ENCODE measurements at places on chromosomes 11 and 22. TPM values are rescaled to one million over a fixed set of nuclear protein-coding genes. Genes with fewer than 3 reads are reported as not detected.

Gene ZNF214
- 10.9 TPM for polyA plus RNA-seq

Gene RBM4
- 250 TPM for polyA plus RNA-seq

Gene KCNA4
- 2.7 TPM for polyA plus RNA-seq

Gene SPTY2D1
- polyA plus RNA-seq: 29.2 TPM

Gene SLC22A12
- polyA plus RNA-seq: 0.08 TPM

Gene MYOD1
- polyA plus RNA-seq: not detected

DNA sequence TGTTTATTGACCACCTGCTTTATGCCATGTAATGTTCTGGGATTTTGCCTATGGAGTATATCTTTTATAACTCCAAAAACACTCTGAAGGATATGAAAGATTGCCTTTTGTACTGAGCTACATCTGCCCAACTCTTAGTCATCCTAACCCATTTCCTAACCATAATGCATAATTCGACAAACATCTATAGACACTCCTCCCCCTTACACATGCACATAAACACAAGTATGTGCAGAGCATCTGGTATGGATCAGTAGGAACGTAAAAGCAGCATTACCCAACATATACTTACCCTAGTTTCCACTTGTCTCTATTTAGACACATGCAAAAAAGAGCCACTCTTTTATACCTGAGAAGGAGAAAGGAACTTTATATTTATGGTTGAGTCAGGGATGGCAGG lies 272.8 kb downstream of the FAM76B start:
- DNase-seq: no peak

GRCh38 chr22:37175414-37176281 lies 12.4 kb downstream of the C1QTNF6 start:
- DNase-seq: no peak

DNA sequence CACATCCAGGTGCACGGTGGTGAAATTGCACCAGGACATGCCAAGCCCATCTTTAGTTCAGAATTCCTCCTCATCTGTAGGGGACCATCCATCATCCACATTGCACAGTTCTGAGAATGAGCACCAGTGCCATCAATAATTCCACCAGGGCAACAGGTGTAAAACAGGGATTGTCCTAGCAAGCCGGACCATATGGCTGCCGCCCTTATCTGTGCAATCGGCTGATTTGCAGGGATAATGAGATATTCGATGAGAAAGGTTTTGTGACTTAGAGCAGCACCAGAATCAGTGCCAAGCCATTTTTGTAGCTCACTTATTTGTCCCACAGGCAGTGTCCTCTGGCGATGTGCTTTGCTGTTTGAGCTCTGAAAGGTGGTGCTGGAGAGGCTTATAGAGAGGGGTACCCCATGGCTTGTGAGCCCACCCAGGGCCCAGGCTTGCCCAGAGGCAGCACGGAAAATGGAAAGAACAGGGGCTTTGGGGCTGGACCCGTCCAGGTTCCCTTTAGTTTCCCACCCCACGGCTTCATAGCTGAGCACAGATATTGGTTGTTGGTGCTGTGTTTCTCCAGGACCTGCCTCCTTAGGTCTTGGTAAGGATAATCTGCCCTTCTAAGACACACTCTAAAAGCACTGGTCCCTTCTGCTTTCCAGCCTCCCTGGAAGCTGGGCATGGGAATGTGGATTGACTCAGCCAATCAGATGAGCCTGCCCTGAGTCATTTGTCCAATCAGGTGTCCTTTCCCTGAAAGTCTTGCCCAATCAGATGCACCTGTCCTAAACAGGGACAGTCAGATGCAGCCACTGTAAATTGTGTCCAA lies 84.0 kb upstream of the SHANK2 start:
- DNase-seq: no peak

DNA sequence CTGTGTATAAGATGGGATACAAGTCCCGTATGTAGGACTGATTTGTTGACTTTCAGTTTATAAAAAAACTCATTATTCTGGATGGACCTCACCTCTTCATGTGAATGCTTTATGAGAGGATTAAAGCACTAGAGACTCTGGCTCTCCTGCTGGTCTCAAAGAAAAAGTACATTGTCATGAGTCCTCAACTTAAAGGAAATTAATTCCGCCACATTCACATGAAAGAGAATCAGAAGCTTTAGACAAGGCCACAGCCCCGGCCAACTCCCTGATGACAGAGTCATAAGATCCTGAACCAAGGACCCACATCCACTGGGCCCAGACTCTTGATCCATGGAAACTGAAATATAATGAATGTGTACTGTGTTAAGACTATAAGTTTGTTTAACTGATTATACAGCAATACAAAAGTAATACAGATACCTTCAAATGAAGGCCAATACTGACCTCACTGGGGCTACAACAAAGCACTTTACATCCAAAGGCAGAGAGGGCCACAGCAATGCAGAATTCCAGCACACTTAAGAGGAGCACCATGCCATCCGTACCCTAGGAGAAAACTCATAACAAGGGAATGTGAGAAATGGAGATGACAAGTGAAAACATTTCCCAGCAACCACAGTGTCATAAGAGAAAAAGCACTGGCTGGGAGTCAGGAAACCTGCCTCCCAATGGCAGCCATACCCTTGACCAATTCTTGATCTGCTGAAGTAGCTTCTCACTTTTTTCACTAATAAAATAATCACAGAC lies 25.4 kb upstream of the MS4A6A start:
- DNase-seq: no peak

DNA sequence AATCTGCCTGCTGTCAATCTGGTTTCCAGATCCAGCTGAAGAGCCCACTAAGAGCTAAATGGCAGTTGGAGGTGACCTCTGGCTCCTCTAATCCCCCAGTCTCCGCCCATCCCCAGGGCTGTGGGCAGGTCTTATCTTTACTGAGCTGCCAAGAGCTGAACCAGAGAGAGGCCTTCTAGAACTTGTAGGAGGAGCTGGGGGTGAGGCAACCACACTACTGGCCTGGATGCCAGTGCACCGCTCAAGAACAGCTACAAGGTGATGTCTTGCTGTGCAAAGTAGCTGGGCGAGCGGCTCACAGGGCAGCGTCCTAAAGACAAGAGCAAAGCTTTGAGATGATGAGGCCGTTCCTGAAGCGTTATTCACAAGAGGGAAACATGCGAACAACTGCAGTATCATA lies 374.6 kb downstream of the CTTN start:
- DNase-seq: no peak

GRCh38 chr11:77471558-77472193 lies 2.2 kb downstream of the PAK1 start:
- no peak for DNase-seq

DNA sequence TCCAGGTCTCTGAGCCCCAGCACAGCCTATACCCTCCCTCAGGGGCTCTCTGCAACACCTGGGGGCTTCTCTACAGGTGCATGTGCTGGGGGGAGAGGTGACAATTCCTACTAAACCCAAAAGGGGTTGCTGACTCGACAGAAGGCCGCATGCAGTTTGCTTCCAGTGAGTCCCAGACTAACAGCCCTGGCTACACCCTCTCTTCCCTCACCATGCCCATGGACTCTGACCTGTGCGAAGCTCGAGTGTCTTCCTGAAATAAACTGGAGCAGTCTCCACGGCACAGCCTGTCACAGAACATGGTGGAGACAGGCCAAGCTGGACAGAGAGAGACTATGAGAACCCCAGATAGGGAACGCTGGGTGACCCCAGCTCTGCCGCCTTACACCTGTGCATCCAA lies 16.6 kb downstream of the PLEKHA7 start:
- no peak for DNase-seq

GRCh38 chr11:123241874-123242543 lies 47.0 kb upstream of the CLMP start:
- no peak for DNase-seq

DNA sequence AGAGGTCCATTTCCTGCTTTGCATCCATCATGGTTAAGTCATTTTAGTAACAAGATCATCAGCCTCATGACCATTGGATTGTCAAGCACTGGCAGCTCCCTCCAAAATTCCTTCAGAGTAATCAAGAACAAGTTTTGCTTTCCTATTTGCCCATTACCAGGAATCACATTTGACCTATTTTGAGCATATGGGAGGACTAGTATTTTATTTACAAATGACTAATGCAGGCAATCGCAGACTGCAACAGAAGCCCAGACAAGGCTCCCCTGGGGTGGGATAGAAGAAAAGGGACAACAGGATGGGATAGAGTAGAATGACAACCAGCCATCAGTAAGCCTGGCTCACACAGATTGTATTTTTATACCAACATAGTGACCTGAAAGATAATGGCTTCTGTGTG lies 9.1 kb downstream of the MMP10 start:
- DNase-seq: no peak

DNA sequence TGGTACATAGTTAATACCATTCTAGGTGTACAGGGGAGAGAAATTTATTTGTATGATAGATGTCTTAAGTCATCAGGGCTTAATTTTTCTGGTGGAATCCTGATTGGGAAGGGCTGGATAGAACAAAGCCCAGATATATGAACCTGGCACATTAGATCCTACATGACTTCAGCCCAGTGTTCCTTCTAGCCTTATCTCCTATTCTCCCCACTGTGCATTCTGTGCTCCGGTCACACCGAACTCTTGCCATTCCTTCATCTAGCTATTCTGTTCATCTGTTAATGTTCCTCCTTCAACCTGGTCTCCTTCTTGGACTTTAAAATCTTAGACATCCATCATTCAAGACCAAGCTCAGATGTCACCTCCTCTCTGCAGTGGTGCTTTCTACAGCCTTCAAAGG lies 68.9 kb upstream of the EED start:
- no peak for DNase-seq

DNA sequence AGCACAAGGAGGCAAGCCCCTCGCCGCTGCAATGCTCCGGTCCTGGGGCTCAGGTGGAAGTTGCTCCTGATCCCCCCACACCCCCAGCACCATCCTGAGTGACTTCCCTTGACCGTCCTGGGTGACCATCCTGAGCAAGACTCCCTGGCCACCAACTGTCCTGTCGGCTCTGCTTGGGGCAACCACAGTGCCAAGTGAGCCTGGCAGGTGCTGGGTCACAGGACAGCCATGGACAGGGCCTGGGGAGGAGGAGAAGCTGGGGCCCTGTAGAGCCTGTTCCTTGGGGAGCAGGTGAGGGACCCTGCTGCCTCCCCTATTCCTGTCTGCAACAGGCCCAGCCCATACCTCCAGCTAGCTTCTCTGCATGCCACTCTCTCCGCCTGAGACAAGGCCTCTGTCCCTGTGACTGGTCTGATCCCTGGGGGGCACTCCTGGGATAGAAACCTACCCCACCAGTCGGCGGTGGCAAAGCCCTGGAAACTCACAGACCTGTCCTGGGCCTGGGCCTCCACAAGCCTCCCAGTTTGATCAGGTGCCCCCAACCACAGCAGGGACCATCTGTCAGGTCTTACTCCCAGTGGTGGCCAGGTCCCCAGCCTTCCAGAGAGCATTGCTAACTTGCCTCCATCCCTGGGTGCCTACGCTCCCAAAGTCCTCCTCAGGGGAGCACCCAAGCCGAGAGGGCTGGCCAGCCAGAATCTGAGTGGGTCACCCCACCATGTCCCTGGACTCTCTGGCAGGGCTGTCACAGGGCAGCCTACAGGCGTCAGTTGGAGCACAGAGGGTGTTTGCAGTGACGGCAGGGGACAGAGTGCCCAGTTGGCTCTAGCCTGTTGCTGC lies 68.7 kb upstream of the WNT7B start:
- no peak for DNase-seq

DNA sequence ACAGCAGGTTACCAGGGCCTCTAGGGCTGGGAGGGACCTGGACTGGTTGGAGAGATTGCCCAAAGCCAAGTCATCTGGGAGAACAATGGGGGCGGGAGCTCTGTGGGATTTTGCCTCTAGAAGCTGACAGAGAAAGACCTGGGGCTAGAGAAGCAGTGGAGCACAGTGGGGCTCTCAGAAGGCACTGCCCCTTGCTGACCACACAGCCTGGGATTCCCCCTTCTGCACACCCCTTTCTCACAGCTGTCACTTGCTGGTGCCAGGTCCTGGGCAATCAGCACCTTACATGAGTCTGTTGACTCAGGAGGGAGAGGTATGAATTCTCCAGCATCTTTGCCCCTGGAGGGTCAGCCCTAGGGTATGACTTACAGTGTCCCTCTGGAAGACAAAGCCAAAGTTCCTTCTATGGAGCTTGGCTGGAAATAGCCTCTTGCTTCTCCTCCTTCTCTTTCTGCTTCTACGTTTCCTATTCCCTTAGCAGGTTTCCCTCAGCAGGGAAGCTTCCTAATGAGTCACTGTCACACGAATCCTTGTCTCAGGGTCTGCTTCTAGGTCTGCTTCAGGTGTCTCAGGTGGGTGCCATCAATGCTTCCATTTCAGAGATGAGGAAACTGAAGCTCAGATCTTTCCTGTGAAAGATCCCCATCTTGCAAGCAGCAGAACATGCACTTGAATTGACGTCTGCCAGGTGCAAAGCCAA lies 27.0 kb downstream of the GDPD5 start:
- DNase-seq: no peak

GRCh38 chr22:29218758-29219408 lies 13.2 kb downstream of the EMID1 start:
- no peak for DNase-seq

DNA sequence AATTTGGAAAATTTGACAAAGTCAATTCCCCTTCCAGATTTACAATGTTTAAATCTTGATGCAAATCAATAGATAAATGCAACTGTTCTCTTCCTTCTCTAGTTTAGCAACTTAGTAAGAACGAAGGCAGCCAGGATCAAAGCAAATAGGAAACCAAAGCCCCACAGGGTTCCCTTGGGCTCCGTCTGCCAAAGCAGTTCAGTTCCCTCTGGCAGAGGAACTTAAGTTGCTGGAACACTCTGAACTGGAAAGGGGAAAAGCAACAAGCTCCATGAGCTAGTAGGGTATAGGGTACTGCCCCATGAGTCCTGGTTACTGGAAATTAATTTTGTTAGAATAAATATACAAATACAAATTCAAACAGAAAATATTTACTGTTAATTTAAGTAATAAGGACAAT lies 91.3 kb downstream of the RELT start:
- no peak for DNase-seq

- DNase-seq: no peak
Observed at GRCh38 chr22:40966726-40967085, 15.5 kb downstream of the RBX1 start.

DNA sequence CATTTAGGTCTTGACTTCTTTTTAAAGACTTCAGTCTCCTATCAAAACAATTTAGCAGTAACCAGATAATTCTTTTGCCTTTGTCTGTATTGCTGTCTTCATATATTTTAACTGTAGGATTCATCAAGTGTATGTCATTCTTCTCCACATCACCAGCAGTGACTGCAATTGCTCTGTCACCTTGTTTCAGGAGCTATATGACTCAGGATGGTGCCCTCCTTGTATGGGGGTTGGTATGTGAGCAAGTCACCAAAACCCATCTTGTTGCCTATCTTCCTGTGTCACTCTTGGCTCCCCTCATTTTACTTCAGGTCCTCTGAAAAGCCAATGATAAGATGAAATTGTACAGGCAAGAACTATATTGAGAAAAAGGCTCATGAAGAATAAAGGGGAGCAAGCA lies 256.9 kb upstream of the LUZP2 start:
- no peak for DNase-seq

GRCh38 chr11:126101251-126101929 lies 38.7 kb upstream of the CDON start:
- DNase-seq: no peak

- DNase-seq: no peak
Observed at GRCh38 chr11:63768237-63769041, at the start of gene ZFTA. Gene ZFTA, minus strand, starts transcription at chr11:63768775. Its CDS starts 153 bp downstream, at chr11:63768622.

GRCh38 chr11:97890466-97890865 lies 1130.3 kb upstream of the CNTN5 start:
- no peak for DNase-seq

Data from left renal pelvis (tissue), 4 donors.